Heart right ventricle (tissue), 16 donors: ENCODE measurements at places on chromosomes 3 and 15. TPM values are rescaled to one million over a fixed set of nuclear protein-coding genes. Genes with fewer than 3 reads are reported as not detected.

GRCh38 chr3:177145954-177146353 lies 51.3 kb downstream of the TBL1XR1 start:
- no peak for DNase-seq

DNA sequence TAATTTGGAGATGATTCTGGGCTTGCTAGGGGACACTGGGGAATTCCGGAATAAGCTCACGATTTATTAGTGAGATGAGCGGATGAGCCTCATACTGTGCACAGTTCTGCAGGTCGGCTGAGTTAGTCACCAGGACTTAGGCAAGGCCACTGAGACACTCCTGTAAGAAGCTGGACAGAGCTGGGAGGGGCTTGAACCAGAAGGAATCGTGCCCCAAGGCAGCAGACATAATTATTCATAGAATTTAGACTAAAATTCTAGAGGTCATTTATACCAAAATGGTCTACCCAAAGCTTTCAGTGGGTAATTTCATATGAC lies 121.4 kb downstream of the VGLL4 start:
- no peak for DNase-seq

DNA sequence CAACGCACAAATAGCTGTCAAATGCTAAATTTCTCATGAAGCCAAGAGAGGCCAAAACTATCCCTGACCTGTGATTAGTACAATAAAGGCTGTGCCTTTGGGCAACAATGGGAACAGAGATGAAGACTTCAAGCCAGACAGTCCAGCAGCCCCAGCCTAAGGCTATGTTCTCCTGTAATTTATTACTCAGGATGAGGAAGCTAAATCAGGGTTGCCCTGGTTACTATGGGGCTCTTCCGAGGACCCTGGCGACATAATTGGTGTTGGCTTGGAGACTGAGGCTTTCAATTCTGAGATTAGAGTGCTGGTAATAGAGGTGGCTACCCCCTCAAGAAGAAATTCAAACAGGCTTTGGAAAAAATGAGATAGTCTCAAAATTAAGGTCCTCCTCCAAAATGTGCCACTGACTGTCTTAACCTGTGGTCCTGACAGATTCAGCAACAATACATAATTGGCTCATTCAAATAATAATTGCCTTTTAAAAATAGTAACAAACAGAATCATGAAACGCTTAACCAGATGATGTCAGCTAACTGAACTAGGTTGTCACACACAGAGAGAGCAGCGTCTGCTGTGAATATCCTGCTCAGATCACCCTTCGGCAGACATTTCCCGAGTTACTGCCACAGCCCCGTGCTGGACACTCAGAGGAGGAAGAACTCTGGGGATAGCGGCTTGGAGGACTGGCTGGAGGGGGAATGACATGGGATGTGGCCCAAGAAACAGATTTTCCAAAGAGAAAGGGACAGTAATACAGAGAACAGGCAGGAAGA lies 43.0 kb downstream of the NSMCE3 start:
- DNase-seq = no peak

Gene ZNF774
- total RNA-seq = 4.4 TPM

DNA sequence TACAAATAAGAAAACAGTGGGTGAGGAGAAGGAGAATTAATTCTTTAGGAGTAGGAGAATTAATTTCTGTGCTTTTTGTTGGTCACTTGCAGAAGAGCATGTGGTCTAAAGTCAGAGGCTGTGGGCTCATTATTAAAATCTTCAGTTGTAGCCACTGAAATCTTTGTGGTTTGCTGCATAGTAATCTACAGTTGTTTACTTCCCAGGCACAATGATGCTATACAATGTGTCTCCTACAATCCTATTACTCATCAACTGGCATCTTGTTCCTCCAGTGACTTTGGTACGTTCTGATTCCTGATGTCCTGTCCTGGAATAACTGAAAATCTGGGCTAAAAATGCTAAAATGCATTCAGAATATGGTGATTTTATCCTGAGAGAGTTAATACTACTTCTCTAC lies 21.0 kb downstream of the IFT122 start:
- DNase-seq = no peak

DNA sequence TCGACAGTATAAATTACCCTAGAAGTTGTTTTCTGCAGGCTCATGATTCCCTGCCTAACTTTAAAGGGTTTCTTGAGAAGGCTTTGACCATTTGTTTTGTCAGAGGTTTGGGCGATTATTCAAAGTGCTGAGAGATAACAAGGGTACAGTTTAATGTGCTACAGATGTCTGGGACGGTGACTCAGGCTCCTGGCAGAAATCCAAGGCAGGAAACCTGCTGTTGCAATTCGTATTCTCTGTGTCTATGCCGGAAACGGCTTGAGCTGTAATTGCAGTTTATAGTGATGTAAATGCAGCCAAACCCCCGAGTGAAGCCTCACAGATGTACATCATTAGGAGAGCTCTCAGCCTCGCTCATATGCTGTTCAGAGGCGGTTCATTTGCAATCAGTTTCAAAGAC lies 65.6 kb downstream of the SYNPR start:
- peak; percentile 47 for DNase-seq

Gene P2RY14
- total RNA-seq = 3.3 TPM

GRCh38 chr3:31129241-31129640 lies 234.8 kb upstream of the GADL1 start:
- DNase-seq = no peak

DNA sequence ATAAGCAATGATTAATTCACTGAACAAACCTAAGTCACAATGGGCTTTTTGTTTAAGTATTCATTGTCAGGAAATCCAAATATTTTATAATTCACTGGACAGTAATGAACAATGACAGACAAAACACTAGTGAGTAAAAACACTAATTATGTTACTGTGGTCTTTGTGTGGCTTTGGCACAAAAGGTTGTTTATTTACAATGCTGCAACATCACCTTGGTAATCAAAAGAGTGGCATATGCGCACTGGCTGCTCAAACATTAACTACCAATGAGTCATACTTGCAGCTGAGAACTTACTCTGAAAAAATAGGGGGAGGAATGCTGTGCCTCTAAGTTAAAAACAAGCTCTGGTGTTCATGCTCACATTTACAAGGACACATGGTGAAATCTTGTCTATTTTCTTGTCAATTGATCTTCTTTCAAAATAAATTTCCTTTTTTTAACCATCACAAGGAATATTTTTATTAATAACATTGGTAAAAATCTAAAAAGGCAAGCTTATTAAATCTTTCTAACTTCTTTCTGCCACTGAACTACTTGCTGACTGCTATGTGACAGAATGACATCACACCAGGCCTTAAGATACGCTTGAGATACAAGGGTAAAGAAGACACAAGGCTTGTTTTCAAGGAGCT lies 85.2 kb upstream of the PPIB start:
- no peak for DNase-seq

DNA sequence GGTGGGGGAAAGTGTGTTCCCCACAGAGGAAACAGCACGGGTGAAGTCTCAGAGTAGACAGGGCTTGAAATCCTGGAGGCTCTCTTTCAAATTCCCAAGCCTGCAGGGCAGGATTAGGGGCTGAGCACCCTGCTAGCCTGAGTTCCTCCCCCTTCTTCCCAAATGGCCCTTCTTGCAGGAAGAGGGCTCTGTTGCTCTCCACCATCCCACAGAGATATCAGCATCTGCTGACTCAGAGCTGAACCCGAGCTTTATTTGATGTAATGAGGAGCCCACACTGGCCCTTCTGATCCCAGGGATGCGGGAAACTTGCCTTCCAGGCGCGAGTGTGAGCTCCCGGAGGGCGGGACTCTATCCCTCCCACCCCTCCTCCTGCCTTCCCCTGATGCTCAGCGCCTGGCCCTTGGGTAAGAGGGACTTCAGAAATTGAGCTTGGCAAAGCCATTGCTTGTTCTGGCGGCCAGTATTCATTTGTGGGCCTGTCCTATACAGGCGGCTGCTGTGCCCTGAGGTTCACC lies 1.4 kb upstream of the STRA6 start:
- DNase-seq = peak; percentile 24

GRCh38 chr15:100111125-100112060 lies 230.4 kb downstream of the ADAMTS17 start:
- DNase-seq = peak; percentile 69

DNA sequence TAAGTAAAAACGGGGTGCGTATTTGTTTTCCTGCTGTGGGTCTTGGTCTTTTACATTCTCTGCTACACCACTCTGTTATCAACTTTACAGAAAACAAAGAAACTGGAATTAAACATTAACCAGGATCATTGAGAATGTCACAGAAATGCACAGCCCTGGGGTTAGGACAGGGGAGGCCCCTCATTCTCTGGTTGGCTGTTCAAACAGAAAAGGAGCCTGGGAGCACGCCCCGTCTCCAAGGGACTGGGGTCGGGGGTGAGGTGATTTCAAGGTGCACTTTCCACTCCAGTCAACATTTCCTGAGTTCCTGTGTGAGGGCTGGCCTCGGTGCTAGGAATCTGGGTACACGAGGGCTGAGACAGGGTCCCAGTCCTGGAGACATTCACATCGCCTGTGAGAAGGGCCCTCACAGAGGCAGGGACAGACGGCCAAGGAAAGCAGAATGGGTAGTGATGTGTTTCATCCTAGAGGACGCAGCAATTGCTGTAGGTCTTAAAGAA lies 30.3 kb downstream of the CPN2 start:
- no peak for DNase-seq

DNA sequence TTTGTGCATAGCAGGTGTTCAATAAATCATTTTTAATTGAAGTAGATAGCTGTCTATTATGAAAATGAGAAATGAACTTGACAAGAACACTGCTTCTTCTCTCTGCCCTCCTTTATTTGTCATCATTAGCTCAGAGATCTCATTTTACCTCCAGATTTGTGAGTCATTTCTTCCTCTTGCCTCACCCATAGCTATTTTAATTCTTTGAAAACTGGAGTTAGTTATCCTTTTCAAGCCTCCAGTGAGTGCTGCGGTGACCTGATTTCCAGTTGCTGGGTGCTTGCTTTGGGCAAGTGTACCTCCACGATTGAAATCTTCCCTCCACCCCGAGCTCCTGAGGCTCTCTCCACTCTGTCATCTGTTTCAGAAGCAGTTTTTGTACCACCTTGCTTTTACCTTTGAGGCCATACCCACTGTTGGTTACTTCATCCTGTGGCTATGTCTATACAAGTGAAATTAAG lies 114.6 kb downstream of the NFKBIZ start:
- DNase-seq = no peak

GRCh38 chr15:100860829-100861510 lies 18.7 kb upstream of the ALDH1A3 start:
- no peak for DNase-seq

GRCh38 chr3:52238193-52238760 lies 681 bp downstream of the TWF2 start:
- no peak for DNase-seq

- DNase-seq = no peak
Measured at GRCh38 chr15:79329171-79329611, 18.3 kb downstream of the TMED3 start.

DNA sequence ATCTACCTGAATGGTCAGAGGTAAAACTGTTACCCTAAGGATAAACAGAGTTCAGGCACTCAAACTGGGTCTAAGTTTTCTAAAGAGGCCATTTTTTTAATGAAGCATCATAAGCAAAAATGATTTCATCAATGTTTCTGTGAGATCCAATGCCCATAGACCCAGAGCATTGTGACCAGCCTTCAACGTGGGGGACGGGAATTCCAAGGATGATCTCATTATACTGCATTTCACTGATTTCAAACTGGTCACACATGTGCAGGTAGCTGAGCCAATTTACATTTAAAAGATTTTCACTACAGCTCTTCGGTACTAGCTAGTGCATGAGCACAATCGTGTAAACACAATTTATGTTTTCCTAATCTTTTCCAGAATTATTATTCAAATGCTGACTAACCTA lies 472.9 kb downstream of the DIPK2A start:
- no peak for DNase-seq

GRCh38 chr3:175728566-175728965 lies 869.4 kb downstream of the NAALADL2 start:
- no peak for DNase-seq

DNA sequence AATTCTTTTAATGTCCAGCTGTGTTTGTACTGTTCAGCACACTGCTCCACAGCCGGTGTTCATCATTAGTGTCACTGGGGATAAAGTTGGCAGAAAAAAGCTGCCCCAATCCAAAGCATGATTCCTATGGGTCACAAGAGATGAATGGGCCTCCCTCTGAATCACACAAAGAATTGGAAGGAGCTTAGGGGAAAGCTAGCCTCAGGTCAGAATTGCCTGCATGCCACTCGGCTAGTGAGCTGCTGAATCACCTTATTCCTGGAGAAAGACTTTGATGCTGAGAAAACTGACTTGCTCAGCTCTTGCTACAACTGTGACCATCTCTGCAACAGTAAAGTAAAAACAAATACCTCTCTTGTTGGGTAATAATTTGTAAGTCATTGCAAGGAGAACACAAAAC lies 3.5 kb downstream of the CCK start:
- DNase-seq = no peak

Gene SRPRB
- 34.5 TPM for total RNA-seq

GRCh38 chr15:41655716-41656115 lies 4.5 kb upstream of the MGA start:
- DNase-seq = no peak

DNA sequence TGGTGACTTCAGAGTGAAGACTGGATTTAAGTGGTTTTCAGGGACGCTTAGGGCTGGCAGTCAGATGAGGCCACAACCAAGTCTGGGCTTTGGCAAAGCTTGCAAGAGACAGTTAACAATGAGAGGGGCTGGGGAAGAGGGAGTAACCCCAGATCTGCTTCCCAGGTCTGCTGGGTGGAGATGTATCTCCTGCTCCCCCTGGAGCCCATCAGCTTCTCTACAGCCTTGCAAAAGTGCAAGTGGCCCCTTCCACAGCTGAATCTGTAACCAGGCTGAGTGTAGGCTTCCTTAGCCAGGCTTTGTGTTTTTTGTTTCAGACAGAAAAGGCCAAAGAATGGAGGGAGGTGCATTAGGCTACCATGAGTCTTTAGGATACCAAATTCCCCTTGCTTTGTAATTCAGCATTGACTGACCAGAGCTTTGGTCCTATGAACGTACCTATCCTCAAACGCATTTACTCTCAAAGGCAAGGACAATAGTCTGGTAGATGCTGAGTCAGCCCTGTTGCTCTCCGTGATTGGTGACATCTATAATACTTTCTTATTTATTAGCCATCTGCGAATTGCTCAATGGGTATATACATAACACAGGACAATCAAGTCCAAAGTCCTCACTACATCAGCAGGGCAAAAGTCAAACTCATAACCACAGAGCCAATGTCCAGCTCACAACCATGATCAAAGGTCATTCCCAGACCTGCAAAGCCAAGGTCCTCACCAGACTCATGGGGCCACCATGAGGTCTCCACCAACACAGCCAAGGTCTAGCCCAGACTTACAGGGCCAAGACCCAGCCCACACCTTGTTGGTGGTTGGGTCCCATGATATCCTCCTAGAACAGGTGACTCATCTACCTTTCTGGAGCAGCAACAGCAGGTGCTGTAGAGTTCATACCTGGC lies 17.1 kb downstream of the CCDC13 start:
- DNase-seq = no peak

DNA sequence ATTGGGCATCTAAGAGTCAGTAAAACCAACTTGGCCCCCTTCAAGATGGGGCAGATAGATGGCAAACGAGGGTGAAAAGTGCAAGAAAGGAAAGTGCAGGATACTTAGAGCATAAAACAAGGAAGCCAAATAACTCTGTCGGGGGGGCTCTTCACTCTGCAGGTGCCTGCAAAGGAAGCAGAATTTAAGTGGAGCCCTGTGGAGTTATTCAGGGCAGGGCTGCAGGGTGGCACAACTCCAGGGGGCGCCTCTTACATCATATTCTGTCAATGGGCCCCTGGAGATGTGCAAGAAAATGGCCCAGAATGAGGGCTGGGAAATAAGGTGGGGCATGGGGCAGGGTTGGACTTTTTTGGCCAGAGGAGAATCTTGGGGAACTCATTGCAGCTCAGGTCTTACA lies 69.7 kb downstream of the CD47 start:
- DNase-seq = no peak

GRCh38 chr15:73298522-73299245 lies 70.1 kb downstream of the HCN4 start:
- no peak for DNase-seq

GRCh38 chr3:98980915-98981596 lies 79.6 kb upstream of the DCBLD2 start:
- DNase-seq = no peak
